ENCODE measurements at places on chromosomes 12 and 14.

DNA sequence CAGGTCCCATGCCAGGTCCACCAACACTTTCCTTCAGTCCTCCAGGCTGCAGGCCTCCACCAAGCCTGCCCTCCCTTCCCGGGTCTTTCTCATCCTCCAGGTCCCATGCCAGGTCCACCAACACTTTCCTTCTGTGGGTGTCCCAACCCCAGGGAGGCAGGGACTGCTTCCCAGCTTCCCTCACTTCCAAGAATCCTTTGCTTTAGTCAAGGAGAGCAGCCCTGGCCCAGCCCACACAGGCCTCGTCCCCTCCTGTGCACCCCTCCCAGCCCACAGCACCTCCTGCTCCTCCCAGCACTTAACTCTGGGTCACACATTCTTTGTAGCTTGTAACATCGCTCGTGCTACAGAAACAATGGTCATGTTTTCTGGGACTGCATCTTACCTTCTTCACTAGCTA lies 72.9 kb downstream of the TESC start:
- no peak for DNase-seq

GRCh38 chr14:93993382-93993781 lies 3.7 kb upstream of the CCDC197 start:
- no peak for DNase-seq

DNA sequence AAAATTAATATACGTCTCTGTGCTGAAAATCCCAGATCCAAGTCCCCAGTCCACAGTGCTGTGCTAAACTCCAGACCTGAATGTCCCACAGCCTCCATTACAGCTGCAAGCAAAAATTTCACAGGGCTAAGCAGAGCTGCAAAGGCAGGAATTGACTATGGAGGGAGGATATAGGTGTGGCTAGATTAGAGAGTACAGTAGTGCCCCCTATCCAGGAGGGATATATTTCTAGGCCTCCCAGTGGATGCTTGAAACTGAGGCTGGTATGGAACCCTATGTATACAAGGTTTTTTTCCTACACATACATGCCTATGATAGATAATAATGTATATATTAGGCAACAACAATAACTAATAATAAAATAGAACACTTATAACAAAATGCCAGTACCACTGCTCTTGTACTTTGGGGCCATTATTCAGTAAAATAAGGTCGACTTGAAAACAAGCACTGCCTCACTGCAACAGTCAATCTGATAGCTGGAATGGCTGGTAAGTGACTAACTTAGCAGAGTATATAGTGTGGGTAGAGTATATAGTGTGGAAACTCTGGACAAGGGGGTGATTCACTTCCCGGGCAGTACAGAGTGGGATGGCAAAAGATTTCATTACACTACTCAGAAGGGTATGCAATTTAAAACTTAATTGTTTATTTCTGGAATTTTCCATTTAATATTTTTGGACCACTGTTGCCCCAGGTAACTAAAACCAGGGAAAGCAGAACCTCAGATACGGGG lies 82.7 kb downstream of the C14orf132 start:
- no peak for DNase-seq

GRCh38 chr12:6632026-6632983 lies 3.5 kb downstream of the LPAR5 start:
- no peak for DNase-seq

GRCh38 chr12:69949311-69950002 lies 124.4 kb downstream of the MYRFL start:
- DNase-seq, result no peak

- no peak for DNase-seq
Observed at GRCh38 chr12:131862994-131863710, 31.3 kb upstream of the ULK1 start.
